Stimulated activated naive CD4-positive, alpha-beta T cell (primary cell): ENCODE measurements at places on chromosomes 4 and X.
A peak's percentile ranks its signal among the peaks of the same experiment; 100 is the strongest.

GRCh38 chrX:149021159-149021558 is 483.9 kb downstream of the IDS start:
- no peak for DNase-seq

DNA sequence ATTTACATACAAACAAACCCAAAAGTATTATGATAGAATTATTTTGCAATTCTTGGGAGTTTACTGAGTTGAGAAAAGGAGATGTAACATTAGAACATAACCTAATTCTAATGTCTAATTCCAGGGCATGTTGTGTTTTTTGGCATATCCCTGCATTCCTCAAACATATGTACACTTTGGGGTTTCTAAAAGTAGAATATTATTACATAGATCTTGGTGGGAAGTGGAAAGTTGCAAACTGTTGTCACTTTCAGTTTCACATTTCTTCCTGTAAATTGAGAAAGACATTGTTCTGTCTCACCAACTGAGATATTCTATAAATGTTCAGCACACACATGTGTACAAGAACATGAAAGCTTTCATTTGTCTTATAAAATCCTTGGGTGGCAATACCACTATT is 24.4 kb upstream of the GBA3 start:
- DNase-seq: no peak

DNA sequence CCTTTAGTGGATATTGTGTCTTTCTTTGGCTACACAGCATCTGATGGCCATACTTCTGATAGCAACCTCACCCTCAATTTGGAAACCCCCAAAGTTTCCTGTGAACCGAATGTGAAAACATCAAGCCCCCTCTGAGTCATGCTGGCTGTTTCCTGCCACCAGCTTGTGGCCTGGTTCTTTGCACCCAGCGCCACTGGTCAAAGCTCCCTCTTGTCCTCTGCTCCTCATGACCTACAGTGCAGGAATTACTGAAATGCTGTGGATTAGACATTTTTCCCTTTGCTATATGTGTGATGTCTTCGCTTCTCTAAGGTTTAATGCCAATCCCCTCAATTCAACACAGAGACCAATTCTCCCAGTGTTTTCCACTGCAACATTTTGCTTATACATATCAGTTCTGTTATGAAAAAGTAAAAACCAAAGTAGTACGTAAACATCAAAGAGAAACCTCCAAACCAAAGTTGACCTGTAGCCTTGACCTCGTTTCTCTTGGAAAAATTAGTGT is 224.0 kb upstream of the TENM3 start:
- DNase-seq: no peak

DNA sequence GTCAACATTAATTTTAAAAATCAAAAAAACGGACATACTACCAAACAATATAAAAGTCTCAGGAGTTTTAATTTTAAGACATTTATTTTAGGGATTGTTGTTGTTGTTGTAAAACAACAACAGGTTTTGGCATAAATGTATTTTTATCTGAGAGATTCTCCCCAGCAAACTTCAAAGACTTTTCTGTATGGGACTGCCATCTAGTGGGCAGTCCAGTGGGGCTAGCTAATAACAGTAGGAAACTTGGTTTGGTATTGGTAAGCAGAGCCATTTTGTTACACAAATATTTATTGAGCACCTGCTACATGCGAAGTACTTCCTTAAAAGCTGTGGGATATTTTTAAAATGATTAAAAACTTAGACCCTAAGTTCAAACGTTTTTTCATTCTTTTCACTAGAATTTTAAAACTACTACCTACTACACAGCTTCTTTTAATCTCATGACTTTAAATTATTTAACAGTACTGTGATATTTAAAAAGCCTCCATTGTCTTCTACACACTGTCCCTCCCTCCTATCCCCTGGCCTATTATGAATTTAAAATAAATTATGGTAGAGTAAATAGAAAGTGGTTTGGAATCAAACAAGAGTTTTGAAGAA is 1028.4 kb upstream of the INTU start:
- no peak for DNase-seq

GRCh38 chr4:76703676-76704075 is 194.3 kb downstream of the SOWAHB start:
- DNase-seq: no peak

GRCh38 chrX:52363247-52363883 is 5.5 kb upstream of the XAGE2 start:
- no peak for DNase-seq

DNA sequence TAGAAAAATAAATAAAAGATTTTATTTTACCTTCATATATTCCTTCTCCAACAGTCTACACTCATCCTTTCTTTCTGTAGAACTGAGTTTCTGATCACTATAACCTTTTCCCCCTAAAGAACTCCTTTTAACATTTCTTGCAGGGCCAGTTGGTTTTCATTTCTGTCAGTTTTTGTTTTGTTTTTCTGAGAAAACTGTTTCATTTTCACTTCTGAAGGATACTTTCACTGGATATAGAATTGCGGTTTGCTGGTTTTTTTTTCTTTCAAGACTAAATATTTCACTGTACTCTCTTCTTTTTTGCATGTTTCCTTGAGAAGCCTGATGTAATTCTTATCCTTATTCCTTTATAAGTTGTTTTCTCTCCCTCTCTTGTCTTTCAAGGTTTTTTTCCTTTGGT is 90.4 kb upstream of the EOLA2 start:
- DNase-seq: no peak

- DNase-seq: no peak
These were observed 20.2 kb downstream of the CCNG2 start for GRCh38 chr4:77177199-77177598.

GRCh38 chr4:6549445-6549844 is 25.5 kb upstream of the MAN2B2 start:
- DNase-seq: no peak

GRCh38 chrX:137033774-137034507 is at the start of gene GPR101:
Gene GPR101 (minus strand): TSS chrX:137033995. CDS start chrX:137031674, 2,321 bp downstream.
- DNase-seq: no peak

- no peak for DNase-seq
These were observed 53.7 kb downstream of the SMIM31 start for GRCh38 chr4:164807611-164808010.

- no peak for DNase-seq
These were observed 141.8 kb downstream of the JADE1 start for GRCh38 chr4:128951316-128951715.

- no peak for DNase-seq
These were observed 341.9 kb downstream of the GPM6A start for GRCh38 chr4:175470131-175470530.

- no peak for DNase-seq
These were observed 54.1 kb downstream of the SYTL5 start for GRCh38 chrX:38060331-38060878.

DNA sequence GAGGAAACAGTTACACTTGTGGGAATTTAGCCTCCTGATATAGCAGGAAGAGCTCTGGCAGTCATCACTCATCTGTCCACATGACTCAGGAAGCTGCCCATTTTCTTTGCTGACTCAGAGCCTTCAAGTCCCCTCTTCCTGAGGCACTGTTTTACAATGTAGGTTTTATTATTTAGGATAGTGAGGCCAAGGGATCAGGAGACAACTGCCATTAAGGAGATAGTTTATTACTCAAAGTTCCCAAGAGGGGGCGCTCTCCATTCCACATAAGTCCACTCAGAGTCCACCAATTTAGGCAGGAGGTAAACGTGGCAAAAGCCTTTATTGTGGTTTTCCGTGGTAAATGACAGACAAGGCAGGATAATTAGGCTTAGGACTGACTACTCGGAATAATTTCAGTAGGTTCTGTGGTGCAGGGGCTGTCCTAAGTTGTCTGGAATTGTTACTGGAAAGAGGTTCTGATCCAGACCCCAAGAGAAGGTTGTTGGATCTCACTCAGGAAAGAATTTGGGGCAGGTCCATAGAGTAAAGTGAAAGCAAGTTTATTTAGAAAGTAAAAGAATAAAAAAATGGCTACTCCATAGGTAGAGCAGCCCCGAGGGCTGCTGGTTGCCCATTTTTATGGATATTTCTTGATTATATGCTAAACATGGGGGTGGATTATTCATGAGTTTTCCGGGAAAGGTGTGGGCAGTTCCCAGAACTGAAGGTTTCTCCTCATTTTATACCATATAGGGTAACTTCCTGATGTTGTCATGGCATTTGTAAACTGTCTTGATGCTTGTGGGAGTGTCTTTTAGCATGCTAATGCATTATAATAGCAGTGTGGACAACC is 96.0 kb upstream of the RAB40AL start:
- no peak for DNase-seq

- no peak for DNase-seq
These were observed 52.5 kb upstream of the PPP2R3B start for GRCh38 chrX:439241-439640.

DNA sequence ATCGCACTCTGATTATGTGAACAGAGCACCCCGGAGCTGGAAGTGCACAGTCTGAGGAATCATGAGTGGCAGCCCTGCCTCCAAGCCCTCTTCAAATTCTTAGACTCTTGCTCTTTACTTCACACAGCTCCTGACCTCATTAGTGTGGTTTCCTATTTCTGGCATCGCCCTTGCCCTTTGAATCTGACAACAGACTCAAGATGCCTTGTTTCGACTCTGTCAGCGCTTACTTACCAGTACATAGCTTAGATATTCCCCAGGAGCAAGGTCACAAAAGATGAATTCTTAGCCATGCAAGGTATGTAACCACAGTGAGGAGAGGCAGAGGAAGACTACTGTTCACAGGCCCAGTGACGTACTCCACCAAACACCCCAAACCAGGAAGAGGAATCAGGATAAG is 167.2 kb downstream of the KDR start:
- no peak for DNase-seq

- no peak for DNase-seq
These were observed 355.1 kb upstream of the PABPC5 start for GRCh38 chrX:91079342-91080114.

DNA sequence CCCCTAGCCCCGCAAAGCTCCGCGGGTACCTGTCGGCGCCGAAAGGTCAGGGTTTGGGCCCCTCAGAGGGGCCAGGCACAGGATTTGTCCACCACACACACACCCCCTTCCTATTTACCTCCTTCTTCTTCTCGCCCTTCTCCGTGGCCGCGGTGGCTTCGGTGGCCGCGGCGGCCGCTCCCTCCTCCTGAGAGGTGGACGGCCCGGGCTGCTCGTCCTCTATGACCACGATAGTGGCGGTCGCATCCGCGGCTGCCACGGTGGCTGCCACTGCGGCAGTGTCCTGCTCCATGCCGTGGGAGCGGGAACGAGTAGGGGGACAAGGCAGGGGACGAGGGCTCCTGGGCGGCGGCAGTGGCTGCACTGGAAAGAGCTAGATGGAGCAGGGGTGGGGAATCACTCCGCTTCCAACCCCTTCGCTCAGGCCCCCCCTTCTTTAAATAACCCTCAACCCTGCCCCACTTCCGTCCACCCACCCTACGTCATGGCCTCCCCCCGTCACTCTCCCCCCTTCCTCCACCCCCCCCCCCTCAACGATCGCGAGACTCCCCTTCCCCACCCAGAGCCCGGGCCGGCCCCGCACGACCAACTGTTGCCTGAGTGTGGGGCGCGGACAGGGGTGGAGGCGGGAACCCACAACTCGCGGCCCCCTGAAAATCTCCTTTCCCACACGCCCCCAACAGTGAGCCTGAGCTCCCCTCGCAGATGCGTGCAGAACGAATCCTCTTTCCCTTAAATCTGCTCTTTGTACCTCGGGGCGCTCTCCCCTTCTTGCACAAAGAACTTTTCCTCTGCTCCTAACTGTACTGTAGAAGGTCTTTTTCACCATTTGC is at the start of gene SMARCA1:
TSS of gene SMARCA1 (minus strand) at position 412 of the 833 bp plus-strand sequence. CDS start at position 292, 120 bp downstream.
- DNase-seq: peak; percentile 15

GRCh38 chr4:48906206-48907173 is at the start of gene OCIAD2:
Gene OCIAD2 (minus strand): TSS chr4:48906774. CDS start chr4:48904549, 2,225 bp downstream.
- DNase-seq: peak; percentile 79

GRCh38 chr4:87120010-87120409 is 100.4 kb downstream of the KLHL8 start:
- no peak for DNase-seq

DNA sequence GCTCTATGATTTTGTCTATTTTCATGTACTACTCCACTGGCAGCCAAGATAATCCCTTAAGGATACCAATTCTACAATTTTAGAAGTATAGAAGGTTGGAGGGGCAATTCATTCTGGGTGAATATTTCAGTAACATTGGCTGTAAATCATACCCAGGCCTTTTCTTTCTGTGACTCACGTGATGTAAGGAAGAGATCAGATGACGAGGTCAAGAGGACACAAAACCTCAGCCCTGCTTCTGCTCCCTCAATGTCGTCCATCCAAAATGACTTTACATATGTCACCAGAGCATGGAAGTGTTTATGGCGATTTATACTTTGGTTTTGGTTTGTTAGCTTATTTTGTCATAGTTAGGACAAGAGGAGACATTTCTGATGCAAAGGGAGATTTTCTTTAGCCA is 70.7 kb upstream of the SLC4A4 start:
- no peak for DNase-seq

- DNase-seq: no peak
These were observed 668.8 kb upstream of the PRKX start for GRCh38 chrX:4382273-4382672.

DNA sequence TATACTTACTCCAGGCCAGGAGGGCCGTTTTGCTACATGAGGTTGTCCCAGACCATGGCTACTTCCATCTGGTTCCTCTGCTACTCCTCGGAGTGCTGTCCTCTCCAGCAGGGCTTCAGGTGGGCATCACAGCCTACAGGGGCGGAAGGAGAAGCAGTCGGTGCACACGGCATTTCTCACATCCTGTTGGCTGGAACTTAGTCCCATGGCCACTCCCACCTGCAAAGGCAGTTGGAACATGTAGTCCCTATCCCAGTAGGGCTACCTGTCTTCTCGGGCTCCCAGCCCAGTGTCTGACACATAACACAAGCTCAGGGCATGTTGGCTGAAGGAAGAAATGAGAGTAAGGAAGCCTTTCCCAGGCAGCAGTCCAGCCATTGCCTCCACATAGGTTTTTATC is 7.7 kb upstream of the STK32B start:
- no peak for DNase-seq
